ENCODE measurements at places on chromosomes 5 and 9.

- DNase-seq: no peak
Observed at GRCh38 chr9:124765439-124765835, 5.7 kb downstream of the NR6A1 start.

- DNase-seq: no peak
Observed at GRCh38 chr5:173629628-173630027, 13.2 kb upstream of the BOD1 start.

DNA sequence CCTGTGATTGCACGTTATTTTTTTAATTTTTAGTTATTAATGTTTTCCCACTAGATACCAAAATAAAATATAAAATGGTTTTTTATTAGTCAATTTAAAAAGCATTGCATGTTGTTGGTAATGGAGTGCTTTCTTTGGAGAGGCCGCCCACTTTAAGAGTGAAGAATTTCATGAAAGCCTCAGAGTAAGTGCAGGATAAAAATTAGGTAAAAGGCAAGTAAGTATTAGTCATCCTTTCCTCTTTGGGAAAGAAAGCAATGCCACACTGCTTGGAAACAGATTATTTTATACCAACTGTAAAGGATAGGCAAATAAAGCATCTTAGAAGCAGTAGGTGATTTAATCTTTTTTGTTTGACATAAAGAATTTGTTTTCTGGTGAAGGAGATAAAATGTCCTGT lies 62.9 kb downstream of the HSD17B4 start:
- DNase-seq: no peak

GRCh38 chr5:108380531-108381349 lies 1.2 kb downstream of the FBXL17 start:
- DNase-seq: peak; percentile 35

DNA sequence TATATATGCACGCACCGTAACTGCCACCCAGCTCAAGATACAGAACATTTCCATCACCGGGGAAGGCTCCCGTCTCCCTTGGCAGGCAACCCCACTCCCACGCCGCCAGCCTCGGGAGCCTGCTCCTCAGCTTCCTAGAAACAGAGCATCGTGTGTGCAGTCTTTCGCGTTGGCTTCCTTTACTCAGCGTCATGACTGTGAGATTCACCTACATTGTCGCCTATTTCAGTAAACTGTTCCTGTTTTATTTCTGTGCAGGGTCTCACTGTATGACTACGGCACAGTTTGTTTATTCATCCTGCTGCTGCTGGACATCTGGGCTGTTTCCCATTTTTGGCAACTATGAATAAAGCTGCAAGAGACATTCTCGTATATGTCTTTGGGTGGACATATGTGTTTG lies 90.7 kb downstream of the STK10 start:
- DNase-seq: no peak

- no peak for DNase-seq
Observed at GRCh38 chr5:168796593-168797580, 217.7 kb upstream of the PANK3 start.

GRCh38 chr5:109644829-109645228 lies 44.9 kb upstream of the MAN2A1 start:
- DNase-seq: no peak

- DNase-seq: peak; percentile 60
Observed at GRCh38 chr5:156934450-156935211, 28.4 kb downstream of the TIMD4 start.

- no peak for DNase-seq
Observed at GRCh38 chr5:40224421-40224820, 455.3 kb upstream of the PTGER4 start.

- DNase-seq: no peak
Observed at GRCh38 chr9:91248707-91249106, 113.0 kb downstream of the AUH start.

DNA sequence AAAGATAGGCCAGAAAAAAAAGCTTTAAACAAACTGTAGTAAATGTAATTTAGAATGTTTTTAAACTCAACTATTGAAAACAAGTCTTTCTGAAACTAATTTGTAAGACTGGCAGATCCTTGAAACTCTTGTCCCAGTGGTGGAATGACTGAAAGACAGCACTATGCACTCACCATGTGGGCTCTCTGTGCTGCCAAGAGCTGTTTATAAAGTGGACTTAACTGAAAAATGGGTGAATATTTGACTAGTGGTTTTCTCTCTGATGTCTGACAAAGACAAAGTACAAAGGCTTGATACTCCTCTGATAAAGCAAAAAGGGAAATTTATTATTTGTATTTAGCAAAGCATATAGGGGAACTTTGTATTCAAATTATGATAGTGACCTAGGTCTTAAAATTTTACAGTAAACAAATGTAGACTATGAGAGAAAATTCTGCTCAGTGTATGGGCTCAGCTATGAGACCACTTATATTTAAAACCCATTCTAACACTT lies 635.4 kb downstream of the NR2F1-AS1 start:
- no peak for DNase-seq

DNA sequence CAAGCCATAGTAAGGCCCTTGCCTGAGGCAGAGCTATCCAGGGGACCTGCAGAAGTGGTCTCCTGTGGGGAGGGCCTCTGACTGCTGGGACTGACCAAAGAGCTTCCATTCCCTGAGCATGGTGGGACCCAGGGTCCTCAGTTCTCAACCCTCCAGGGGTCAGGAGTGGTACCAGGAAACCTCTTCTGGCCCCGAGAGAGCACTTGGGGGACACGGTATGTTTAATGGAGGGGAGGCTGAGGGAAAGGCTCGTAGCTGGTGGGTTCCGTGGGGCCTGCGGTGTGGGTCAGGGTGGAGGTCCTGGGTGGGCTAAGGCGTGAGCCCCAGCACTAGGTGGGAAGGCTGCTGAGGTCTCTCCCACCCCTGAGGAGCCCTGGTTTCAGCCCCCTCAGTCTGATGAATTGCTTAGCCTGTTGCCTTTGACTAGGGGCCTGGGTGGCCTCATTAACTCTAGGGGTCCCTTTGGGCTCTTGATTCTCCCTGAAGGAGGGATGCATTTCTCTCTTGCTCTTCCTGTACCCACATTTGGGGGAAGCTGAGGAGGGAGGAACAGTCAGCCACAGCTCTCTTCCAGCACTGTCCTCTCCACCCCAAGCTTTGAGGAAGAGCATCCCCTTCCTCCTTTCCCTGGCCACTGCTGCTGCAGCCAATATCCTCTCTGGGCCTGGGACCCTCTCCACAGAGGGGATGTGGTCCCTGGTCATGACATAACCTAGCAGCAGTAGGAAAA lies 34.0 kb downstream of the CSF1R start:
- DNase-seq: no peak

DNA sequence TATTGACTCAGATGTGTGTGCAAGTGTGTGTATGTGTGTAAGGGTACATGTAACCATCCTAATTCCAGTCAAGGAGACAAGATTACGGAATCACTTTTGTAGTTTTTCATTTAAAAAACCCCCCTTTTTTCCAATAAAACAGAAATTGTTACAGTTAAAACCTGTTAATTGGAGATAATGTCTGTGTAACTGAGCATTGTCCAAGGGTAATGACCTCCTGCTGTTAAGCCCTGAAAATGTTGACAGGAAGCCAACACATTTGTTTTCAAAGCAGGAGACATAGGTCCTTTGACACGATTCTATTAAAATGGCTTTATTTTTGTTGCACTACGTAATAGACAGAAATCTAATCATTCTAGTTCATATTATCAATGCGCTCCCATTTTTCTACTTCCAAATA lies 457.3 kb upstream of the ARRDC3 start:
- no peak for DNase-seq

- DNase-seq: no peak
Observed at GRCh38 chr5:107805166-107805565, 134.4 kb upstream of the EFNA5 start.

- DNase-seq: no peak
Observed at GRCh38 chr9:85182383-85182782, 512.9 kb downstream of the NTRK2 start.

- no peak for DNase-seq
Observed at GRCh38 chr5:110324876-110325275, 401.6 kb downstream of the TMEM232 start.

- DNase-seq: no peak
Observed at GRCh38 chr5:17267106-17267505, 49.7 kb downstream of the BASP1 start.

GRCh38 chr9:98064623-98065392 lies 8.3 kb downstream of the NANS start:
- DNase-seq: no peak

GRCh38 chr5:89043676-89044075 lies 160.7 kb upstream of the MEF2C start:
- DNase-seq: no peak

DNA sequence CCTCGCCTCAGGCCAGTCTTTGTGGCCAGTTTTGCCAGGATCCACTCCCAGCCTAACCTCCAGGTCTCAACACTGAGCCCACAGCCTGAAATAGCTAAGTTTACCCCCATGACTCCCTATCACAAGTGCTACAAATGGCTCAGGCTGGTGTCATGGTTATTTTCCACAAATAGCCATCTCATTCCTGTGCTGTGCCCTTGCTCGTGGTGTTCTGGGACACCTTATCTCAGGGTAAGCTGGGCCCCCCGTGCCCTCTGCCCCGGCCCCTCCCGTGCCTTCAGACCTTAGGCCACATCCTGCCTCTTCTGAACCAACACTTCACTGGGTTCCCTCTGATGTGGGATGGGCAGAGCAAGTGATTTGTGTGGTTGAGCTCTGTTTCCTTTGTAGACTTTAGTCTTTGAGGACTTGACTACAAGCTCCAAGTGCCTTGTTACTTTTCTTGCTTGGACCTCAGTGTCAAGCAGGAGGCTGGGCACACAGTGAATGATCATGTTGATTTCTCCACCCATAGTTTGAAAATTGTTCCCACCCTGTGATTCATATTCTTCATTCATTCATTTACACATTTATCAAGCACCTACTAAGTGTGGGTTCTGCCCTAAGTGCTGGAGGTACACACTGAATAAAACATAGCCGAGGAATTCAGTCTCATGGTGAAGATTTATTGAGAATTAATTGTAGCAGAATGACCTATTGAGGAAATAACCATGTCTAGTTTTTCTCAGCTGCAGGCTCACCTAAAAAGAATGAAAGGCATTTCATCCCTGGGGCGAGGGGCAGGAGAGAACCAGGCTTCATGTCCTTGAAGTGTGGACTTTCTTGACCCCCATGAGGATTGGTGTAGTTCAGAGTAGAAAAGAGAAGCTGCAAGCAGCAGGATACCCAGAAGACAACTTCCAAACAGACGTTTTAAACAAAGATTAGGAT lies 84.5 kb upstream of the CTNNA1 start:
- DNase-seq: peak; percentile 23

All from CD4-positive, alpha-beta T cell treated with Interleukin-15 for 4 hours (primary cell).